NCI-H1417 (cell line): ENCODE measurements at places on chromosomes 13 and 19.
A peak's percentile ranks its signal among the peaks of the same experiment; 100 is the strongest.

GRCh38 chr13:95954266-95954665 is 98.9 kb downstream of the UGGT2 start:
- no peak for DNase-seq

DNA sequence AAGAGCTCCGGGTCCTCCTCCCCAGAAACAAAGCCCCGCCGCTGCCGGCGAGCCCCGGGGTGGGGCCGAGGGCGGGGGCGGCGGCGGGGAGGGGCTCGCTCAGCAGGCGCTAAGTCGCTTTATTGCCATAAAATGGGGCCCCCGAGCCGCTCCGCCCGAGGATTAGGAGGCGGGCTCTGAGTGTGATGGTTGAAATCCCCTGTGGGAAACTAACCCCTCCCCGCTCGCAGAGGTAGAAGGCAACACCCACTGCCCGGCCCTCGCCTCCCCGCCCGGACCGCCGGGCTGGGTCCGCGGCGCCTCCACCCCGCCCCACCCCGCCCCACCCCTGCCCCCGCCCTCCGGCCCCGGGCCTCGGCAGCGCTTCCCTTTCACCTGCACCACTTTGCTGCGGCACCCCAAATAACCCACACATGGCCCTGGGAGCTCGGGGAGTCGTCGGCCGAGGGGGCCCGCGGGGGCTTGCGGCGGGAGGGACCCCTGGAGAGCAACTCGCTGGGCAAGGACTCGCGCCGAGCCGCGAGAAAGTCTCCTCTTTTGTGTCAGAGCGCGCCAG is at the start of gene KLF12:
KLF12 (minus strand) TSS at position 184 of the 556 bp plus-strand sequence.
- DNase-seq, result peak; percentile 97

- DNase-seq, result peak; percentile 68
Measured at GRCh38 chr13:35720690-35721554, 244.4 kb upstream of the MAB21L1 start.

GRCh38 chr19:29543381-29543780 is 17.6 kb downstream of the VSTM2B start:
- DNase-seq, result no peak

DNA sequence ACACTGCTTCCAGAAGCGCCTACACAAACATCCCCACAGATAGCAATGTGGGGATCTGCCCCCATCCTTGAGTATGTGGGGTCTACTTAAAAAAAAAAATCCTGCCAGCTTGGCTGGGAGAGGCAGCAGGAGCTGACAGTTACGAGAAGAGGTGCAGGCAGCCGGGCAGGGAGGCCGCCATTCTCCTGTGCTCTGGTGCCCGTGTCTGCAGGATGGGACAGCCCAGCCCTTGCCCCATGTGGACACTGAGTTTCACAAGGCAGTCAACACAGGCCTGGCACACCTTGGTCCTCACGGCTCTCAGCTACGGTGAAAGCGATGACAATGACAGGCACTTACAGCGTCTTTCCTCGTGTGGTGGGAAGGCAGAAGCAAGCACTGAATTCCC is 24.0 kb downstream of the MPND start:
- DNase-seq, result no peak

GRCh38 chr19:55212447-55212846 is 3.1 kb upstream of the PTPRH start:
- DNase-seq, result no peak

DNA sequence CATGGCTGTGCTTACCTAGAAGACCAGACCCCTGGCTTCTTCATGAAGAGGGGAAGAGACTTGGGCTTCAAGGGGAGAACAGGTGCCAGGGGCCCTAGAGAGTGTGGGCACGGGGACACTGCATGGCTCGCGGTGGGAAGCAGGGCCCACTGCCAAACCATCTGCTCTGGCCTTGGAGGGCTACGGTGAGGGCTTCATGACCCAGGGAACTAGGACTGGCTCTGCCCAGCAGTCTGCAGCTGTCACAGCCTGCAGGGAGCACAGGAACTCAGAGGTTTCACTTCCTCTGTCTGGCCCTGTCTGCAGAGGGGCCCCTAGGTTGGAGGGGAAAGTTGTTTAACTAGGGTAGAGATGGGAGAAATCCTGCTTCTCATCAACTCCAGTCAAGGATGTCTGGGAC is 4.3 kb downstream of the ERCC1 start:
- DNase-seq, result no peak

- DNase-seq, result no peak
Measured at GRCh38 chr19:33219261-33219815, 6.3 kb downstream of the SLC7A10 start.

DNA sequence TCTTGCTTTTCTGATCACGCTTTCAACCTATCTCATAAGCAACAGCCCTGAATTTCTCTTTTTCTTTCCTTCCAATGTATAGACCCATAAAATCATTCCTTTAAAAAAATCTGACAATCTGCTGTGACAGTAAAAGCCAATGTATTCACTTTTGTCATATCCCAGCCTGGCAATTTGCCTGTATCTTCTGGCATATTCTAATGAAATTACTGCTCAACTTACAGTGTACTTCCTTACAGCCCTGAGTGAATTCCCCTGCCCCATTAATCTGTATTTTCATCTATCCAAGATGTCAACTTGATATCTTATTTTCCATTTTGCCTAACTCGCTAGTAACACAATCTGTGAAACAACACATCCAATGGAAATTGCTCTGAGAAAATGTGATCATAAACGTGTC is 18.0 kb upstream of the SERP2 start:
- no peak for DNase-seq

DNA sequence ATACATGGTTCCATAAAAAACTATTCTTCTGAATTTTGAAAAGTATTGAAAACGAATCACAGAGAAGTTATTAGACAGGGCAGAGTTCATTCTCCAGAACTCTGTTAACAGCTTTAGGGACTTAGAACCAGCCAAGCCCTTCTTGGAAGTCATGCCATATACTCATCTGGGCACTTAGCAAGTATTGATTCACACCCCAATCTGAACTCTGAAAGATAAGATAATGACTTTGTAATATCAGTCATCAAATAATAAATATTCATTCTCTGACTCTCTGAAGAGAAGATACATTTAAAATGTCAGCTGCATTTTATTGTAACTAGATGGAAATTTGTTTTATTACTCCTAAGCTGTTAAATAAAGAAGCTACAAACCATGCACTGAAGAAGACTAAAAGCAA is 43.8 kb upstream of the ITM2B start:
- no peak for DNase-seq

GRCh38 chr13:95614641-95615245 is 29.8 kb downstream of the DZIP1 start:
- DNase-seq, result no peak

GRCh38 chr13:98974053-98974452 is 3.8 kb downstream of the DOCK9 start:
- DNase-seq, result no peak

DNA sequence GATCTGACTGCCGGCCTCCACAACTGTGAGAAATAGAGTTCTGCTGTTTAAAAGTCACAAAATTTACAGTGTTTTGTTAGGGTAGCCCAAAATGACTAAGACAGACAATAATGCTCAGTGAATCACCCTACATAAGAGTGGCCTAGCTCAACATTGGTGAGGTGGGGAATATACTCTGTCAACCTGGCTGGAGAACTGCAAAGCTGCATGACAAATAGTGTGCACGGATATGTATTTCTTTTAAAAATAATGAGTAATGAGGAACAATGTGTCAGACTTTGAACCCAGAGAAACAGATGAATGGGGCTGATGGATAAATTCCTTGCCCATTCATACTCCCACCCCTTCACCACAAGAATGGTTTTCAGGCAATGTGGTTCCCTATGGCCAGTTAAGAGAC is 372.4 kb downstream of the SUCLA2 start:
- no peak for DNase-seq

GRCh38 chr19:11284515-11284914 is 11.4 kb upstream of the TSPAN16 start:
- no peak for DNase-seq

GRCh38 chr19:5450482-5451126 is 4.6 kb upstream of the ZNRF4 start:
- peak; percentile 42 for DNase-seq

- DNase-seq, result no peak
Measured at GRCh38 chr13:113904411-113904810, 40.5 kb upstream of the GAS6 start.
